ENCODE measurements at places on chromosomes 11 and 22.

DNA sequence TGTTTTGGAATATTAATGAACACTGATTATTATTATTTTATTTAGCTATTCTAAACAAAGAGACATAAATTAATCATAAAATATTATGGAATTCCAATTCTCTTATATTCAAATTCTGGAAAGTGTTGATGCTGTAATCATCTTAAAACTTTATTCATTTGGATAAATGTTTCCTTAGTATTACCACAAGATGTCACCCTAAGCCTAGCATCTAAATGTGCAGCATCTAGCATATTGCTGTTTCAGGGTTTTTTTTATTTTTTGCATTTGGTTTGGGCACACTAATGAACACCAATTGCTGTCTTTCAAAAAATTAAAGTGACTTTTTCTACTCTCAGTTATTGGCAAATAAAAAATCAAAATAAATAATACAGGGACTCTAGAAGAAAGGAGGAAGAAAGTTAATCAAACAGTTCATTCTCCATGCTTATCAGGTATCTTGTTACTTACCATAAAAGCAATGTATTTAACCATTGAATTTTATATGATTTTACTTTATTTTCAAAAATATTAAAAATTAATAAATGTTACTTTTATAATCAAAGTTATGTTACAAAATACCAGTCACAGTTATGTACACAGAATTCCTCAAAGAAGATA is 31.8 kb downstream of the DLG2 start:
- peak; percentile 39 for DNase-seq

DNA sequence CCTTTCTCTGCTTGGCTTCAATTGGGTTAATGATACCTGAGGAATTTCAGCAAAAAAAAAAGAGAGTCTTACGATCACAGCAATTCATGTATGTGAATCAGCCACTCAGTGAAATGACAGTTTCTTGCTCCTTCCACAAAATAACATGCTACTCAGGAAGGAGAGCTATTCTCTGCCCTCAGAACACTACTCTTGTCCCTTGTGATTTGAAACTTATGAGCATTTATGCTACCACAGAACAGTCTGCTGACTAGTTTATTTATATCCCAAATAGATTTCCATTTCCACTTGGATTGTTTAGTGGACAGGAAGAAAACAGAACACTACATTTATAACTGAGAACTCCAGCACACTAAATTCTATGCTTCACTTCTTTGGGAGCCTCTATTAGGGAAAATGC is 8.5 kb downstream of the TFIP11 start:
- no peak for DNase-seq

- no peak for DNase-seq
Measured at GRCh38 chr11:124841201-124841600, 24.0 kb upstream of the ROBO3 start.

DNA sequence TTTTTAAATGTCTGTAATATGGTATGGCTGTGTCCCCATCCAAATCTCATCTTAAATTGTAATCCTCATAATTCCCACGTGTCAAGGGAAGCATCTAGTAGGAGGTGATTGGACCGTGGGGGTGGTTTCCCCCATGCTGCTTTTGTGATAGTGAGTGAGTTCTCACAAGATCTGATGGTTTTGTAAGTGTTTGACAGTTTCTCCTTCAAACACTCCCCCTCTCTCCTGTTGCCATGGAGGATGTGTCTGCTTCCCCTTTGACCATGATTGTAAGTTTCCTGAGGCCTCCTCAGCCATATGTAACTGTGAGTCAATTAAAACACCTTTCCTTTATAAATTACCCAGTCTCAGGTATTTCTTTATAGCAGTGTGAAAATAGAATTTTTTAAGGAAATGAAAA is 31.1 kb upstream of the CD44 start:
- no peak for DNase-seq

DNA sequence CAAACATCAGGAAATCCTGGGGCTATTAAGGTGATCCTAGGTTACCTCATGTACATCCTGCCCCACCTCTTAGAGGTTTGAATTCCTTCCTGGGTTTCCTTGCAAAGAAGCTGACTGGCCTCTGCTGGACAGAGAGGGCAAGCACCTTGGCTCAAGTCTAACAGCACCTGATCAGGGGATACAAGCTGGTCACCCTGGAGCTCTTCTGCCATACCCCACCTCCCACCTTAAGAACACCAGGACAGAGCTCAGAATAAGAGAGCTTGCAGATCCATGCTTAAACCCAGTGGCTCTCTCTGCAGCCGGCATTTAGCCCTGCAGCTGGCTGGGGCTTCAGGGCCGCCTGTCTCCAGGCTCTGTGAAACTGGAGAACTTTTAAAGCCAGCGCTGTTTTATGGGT is 386.6 kb upstream of the NARS2 start:
- DNase-seq, result peak; percentile 25

GRCh38 chr11:70111269-70112016 is 33.3 kb downstream of the ANO1 start:
- DNase-seq, result no peak

DNA sequence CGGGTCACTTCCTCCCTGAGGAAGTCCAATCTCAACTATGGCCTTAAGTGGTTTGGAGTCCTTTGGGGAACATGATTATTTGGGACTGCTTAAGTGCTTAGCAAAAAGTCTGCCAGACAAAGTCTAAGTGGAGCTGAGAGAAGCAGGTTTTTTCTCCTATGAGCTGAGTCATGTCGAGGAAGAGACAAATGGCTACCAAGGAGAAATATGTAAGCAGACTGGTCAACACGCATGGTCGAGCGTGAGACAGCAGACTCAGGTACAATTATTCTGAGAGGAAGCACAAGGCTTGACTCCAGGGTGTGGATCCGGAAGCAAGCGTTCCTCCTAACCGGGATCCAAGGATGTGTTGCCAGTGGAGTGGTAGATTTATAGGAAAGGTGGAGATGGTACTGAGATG is 30.6 kb downstream of the UBASH3B start:
- DNase-seq, result no peak

GRCh38 chr11:58921778-58922390 is 17.4 kb upstream of the GLYATL1 start:
- DNase-seq, result no peak

GRCh38 chr11:95520369-95521132 is 269.0 kb downstream of the FAM76B start:
- DNase-seq, result no peak

DNA sequence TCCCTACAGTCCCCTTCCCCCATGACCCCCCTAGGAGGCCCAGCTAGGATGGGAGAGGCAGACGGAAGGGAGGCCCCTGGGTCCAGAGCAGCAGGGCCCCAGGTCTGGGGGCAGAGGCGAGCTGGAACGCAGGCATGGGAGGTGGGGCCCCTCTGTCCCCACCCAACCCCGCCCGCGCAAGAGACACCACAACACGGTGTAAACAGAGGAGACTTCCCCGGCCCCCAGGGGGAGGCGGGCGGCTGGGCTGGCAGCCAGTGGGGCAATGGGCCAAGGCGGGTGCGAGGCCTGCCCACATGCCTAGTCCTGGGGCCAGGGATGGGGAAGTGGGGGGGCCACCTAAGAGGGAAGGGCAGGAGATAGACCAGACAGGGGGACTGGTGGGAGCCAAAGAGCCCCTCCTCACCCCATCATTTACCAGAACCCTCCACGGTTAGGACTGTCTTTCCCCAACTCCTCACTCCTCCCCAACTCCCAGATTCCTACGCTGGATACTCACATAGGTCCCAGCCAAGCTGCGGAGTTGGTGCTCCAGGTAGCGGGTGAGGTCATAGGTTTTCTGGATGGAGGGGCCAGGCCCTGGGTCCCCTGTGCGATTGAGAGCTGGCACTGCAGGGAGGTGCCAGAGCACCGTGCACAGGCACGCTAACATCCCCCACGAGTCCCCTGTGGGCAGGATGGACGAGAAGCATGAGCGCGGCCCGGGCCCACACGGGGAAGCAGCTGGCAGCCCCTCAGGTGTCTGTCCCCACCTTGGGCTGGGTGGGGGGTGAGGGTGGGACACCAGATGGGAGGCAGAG is 6.2 kb downstream of the CLCF1 start:
- no peak for DNase-seq

GRCh38 chr22:45594123-45594941 is 77.3 kb upstream of the ATXN10 start:
- no peak for DNase-seq

GRCh38 chr11:13140028-13140870 is 131.1 kb downstream of the RASSF10 start:
- DNase-seq, result peak; percentile 21

- DNase-seq, result no peak
Measured at GRCh38 chr11:62116451-62116850, 7.4 kb upstream of the INCENP start.

DNA sequence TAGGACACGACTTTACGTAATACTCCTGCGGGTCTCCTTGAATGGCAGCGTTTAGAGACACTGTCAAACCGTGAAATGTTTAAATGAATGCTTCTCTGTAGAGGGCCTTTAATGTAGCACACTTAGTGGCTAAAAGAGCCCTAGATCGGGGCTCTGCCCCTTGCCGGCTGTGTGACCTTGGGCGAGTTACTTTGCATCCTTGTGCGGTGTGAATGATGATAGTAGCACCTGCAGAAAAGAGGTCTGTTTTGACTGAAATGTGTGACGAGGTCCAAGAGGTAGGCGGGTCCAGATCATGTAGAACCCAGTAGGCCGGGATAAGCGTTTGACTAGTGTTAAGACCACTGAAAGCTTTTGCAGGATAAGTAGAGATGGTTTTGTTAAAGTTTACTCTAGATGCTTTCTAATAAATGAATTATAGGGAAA is 866 bp downstream of the MED17 start:
- DNase-seq, result no peak

DNA sequence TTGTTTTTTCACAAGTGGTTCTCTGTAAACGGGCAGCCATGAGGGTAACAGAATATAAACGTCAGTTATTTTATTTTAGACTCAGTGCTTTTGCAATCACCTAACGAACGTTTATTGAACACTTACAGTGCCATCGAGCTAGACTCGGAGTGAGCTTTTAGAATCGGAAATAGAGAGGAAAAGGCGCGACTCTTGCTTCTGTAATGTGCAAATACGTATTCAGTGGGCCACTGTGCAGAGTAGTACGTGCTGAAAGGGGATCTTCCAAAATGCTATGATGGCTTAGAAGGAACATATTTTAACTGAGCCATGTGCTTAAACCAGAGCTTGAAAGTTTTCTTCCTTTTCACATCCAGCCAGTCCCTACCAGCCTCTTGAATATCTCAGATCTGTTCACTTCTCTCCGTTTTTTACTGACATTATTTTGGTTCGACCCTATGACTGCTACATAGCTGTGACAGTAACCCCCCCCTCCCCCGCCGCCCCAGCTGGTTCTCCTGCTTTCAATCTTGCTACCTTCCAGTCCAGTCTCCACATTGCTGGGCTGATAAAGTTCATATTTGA is 468 bp downstream of the DDIAS start:
- no peak for DNase-seq

DNA sequence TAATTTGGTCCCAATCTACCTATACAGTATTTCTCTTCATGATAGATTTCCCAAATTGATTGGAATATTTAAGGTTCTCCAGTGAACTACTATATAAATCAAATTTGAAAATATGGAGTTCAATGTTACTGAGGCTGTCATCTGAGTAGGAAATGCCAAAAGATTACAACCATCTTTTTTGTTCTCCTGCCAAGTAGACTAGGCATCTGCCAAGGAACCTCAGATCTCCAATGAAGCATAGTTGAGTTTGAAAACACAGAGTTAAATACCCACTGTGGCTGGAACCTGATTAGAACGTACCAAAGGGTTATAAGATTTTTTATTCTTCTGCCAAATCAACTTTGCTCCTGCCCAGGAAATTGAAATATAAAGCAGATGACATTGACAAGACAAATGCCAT is 330.9 kb downstream of the CNTN5 start:
- DNase-seq, result no peak

DNA sequence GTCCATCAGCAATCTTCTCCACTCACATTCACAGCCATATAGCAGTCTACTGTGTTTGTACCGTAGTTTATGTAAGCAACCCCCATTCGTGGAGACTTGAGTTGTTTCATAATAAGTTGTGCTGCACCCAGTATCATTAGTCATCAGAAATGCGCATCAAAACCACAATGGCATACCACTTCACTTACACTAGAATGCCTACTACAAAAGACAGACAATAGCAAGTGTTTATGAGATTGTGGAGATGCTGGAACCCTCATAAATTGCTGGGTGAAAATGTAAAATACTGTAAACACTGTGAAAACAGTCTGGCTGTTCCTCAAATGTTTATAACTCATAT is 133.3 kb downstream of the ATXN10 start:
- DNase-seq, result no peak

- no peak for DNase-seq
Measured at GRCh38 chr11:70769106-70769505, 370.8 kb downstream of the CTTN start.

DNA sequence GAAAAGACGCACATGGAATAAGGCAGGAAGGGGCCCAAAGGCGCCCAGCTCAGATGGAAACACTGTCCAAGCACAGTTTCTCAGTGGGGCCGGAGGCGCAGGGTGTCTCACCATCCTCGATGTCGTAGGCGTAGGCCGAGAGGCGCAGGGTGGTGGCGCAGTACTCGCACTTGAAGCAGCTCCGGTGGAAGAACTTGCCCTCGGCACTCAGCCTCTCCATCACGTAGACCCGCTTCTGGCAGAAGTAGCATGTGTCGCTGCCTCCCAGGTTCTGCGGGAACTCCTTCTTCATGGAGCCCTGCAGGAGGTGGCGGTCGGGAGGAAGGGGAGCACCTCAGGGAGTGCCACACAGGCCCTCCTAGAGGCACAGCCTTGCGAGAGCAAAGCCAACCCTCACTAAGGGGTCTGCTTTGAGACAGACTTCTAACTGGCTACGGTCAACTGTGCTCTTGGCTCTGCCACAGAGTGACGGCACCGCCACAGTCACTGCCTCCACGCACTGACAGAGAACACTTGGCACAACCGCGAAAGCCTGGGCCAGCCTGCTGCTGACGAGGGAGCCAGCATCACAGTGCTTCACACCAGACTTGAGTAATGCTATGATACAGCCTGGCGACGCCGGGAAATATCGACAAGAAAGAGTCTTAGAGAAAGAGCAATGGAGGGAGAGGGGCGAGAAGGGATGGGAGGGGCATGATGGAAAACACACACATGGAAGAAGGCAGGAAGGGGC is 97.6 kb upstream of the BID start:
- no peak for DNase-seq

- no peak for DNase-seq
Measured at GRCh38 chr11:77752516-77752915, 68.0 kb downstream of the RSF1 start.

DNA sequence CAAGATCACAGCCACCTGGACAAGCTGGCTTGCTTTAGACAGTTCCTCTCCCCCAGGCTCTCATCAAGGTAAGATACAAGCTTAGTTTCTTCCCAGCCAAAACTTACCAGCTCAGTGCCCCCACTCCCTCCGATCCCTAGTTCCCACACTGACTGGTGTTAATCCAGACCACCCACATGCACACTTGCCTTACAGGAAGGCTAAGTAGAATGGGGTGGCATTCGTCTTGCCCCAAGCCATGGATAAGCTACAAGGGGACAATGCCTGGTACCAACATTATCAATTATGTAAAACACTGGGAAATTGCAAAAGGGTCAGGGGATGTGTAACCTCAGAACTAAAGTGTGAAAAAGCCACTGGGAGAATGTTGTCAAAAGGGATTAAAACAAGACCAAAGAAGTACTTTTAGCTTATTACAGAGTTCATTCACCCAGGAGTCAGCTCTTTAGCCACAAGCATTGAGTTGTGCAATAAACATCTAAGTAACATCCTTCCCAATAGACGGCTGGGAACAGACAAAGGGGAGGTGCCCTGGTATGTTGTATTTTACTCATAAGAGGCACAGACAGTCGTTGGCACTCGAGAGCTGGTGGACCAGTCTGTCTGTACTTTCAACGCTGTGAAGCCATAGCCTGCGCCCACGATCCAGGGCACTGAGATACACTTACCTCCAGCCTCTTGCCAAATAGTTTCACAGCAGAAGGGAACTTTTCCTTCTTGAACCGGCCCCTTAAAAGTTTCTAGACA is 1.1 kb downstream of the DHCR7 start:
- DNase-seq, result no peak

Data from GM20000 (cell line).